CD4-positive, alpha-beta T cell treated with Interleukin-4 for 4 hours (primary cell): ENCODE measurements at places on chromosomes 12 and 14.
A peak's percentile ranks its signal among the peaks of the same experiment; 100 is the strongest.

- no peak for DNase-seq
Measured at GRCh38 chr14:100403802-100404365, 80.7 kb downstream of the SLC25A47 start.

DNA sequence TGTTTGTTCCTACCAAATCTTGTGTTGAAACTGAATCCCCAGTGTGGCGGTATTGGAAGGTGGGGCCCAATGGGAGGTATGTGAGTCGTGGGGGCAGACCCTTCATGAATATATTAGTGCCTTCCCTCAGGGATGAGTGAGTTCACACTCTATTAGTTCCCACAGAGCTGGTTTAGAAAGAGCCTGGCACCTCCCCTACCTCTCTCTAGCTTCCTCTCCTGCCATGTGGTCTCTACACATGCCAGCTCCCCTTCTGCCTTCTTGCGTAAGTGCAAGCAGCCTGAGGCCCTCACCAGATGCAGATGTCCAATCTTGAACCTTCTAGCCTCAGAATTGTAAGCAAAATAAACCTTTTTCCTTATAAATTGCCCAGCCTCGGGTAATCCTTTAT is 105.8 kb downstream of the SPTSSA start:
- DNase-seq: no peak

DNA sequence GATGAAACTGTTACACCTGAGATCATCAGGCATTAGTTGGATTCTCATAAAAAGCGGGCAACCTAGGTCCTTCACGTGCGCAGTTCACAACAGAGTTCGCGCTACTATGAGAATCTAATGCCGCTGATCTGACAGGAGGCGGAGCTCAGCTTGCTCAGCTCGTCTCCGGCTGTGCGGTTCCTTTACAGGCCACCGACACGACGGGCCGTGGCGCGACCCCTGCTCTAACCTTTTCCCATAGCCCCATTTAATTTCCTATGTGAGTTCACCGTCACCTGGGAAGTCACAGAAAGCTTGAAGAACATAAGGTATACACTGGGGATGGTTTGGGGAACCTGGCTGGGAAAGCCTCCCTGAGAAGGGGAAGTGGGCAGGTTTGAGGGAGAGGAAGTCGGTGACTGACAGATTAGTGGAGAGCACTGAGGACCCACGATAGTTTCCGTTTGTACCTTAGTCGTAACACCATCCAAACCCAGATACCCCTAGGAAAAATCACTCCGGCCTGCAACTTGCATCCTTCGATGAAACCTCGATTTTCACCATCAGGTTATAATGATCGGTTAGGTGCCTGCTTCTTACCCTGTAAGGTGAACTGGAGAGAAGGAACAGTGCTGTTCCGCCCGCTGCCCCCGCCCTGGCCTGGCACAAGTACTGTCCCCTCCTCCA is 2.8 kb upstream of the AAAS start:
- peak; percentile 53 for DNase-seq

DNA sequence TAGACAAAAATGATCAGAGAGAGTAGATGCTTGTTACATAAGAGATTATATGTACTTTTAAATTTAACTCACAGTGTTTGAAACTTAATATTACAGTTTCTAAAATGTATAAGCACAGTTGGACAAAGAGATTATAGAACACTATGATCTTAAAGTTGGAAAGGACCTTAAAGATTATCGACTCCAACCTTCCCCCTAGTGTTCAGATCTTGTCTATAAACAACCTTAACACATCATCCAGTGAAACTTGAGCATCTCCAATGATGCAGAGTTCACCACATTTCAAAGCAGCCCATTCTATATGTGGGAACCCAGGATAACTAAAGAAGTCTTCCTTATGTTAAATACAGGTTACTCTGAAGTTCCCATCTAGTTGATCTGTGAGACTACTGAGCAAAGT is 480.8 kb downstream of the RMST start:
- no peak for DNase-seq

DNA sequence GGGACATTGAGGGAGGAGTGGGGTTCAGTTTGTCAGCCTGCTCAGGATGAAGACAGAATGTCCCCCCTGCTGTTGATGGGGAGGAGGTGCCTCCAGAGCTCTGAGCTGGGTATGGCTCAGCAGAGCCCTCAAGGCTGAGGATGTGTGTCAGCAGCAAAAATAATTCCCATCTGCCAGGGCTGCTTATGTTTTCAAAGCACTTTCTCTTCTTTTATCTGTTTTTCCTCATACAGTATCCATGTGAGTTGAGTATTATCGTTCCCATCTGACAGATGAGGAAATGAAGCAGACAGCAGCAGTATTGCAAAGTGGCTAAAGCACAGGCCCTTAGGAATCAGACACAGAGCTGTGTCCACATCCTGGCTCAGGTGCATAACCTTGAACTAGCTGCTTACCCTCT is 94.1 kb downstream of the SLC8A3 start:
- DNase-seq: no peak

GRCh38 chr12:20259786-20260185 is 108.6 kb upstream of the PDE3A start:
- no peak for DNase-seq

GRCh38 chr12:5556033-5556614 is 124.2 kb downstream of the NTF3 start:
- no peak for DNase-seq

DNA sequence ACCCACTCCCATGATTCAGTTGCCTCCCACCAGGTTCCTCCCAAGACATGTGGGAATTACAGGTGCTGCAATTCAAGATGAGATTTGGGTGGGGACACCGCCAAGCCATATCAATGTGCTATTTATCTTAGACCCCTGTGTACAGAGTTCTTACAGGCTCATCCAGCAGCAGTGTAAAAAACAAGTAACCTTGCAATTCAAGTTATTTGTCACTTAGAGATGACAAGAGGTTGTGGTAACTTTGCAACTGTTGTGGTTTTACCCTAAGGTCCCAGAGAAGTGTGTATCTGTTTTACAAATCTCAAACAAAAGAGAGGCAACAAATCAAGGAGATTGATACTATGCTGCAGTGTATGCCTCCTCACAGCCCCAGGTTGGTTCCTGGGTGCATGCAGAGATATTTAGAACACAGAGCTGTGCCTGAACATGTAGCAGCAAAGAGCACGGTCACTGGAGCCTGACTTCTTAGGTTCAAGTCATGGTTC is 11.5 kb upstream of the HELB start:
- DNase-seq: peak; percentile 83
